Activated T-helper 1 cell treated with anti-CD3 and anti-CD28 coated beads, Interleukin-2, amount 50 U/mL, for 16 hours (primary cell): ENCODE measurements at places on chromosomes 2 and 18.

DNA sequence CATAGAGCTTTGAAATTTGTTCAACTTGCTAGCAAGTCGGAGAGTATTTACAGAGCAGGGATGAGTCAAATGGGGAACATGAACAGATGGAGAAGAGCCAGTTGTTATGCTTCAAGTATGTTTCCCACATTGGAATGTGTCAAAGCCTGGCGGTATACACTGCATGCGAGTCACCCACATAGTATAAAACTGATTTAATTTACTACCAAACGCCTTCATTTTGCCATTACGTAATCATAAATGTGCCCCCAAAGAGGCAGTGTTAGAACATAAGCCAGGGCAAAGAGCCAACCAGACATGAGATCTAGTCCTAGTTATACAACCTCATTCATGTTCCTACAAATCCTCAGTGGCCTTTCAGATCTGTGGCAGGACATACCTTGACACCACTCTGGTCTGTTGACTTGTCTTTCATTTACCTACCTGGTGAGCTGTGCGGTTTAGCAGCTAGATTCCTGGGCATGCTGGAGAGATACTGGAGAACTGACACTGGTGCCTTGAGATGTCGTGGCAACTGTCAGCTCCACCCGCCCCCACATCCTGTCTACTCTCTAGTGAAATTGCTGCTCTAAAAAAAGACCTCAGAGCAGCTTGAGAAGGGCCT is 21.7 kb upstream of the NRP2 start:
- DNase-seq: no peak

DNA sequence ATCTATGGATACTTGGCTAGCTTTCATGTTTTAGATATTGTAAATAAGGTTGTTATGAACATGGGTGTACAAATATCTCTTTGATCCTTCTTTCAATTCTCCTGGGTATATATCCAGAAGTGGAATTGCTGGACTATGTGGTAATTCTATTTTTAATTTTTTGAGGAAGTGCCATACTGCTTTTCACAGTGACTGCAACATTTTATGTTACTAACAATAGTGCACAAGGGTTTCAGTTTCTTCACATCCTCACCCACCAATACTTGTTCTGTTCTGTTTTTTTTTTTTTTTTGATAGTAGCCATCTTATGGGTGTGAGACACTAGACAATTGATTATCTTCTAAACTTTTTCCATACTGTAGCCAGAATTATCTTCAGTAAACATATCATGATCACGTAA is 17.3 kb upstream of the NEUROD1 start:
- no peak for DNase-seq

DNA sequence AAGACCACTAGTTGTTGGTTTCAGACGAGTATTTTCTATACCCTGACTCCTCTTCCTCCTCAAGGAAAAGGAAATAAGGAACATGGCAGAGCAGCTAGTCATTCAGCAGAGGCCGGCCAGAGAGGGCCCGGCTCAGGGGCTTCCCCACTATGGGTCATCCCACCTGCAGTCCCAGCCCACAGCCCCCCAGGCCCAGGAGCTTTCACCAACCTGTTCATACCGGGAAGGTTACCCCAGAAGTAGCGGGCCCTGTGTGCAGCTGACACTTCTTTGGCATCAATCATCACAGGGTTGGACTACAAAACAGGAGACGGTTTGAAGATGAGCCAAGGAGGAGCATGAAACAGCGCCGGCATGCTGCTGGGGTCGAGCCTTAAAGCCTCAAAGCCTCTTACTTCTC is 70.5 kb upstream of the POMC start:
- DNase-seq: no peak

- DNase-seq: no peak
Measured at GRCh38 chr18:8501044-8501443, 108.2 kb upstream of the RAB12 start.

DNA sequence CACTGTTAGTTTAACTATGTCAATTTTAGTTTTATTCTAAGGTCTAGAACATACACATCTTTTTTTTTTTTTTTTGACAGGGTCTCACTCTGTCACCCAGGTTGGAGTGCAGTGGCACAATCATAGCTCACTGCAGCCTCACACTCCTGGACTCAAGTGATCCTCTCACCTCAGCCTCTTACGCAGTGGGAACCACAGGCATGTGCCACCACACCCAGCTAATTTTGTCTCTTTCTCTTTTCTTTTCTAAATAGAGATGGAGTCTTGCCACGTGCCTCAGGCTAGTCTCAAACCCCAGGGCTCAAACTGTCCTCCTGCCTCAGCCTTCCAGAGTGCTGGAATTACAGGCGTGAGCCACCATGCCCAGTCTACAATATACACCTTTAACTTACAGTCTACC is 69.5 kb upstream of the CHRNA1 start:
- no peak for DNase-seq

GRCh38 chr2:39735648-39736047 is 43.4 kb downstream of the THUMPD2 start:
- DNase-seq: no peak
